HFFc6 (cell line): ENCODE measurements at places on chromosomes 2 and 18. TPM values are rescaled to one million over a fixed set of nuclear protein-coding genes. Genes with fewer than 3 reads are reported as not detected.
A peak's percentile ranks its signal among the peaks of the same experiment; 100 is the strongest.

DNA sequence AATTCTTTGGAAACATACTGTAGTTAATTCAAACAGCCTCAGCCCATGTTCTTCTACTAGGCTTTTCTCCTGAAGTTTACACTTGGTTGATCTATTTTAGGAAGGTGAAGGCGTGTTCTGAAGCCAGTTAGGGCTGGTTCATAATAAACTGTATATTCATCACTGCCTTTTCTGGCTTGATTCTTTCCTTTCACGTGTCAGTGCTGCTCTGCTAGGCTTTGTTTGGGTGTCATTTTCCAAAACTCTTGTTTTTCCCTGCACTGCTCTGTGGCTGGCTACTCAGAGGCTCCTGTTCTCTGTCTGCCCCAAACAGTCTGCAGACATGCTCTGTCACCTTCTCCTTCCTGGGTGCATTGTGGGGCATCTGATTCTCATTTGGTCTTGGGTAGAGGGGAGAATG, 136.1 kb downstream of the PARD3B start:
- H3K27ac ChIP-seq, result peak overlapping the region; percentile 83
- H3K36me3 ChIP-seq, result no peaks in the 10 kb centered on the region
- peak overlapping the region; percentile 61 for H3K4me3 ChIP-seq
- peaks cover 3% of the 10 kb centered on the region; the same call in 1 of the 2 replicates for H3K27me3 ChIP-seq

- H3K4me3 ChIP-seq, result no peak overlapping the region
- no peak for DNase-seq
- no peaks in the 10 kb centered on the region for H3K4me1 ChIP-seq
- H3K36me3 ChIP-seq, result no peaks in the 10 kb centered on the region
- H3K27ac ChIP-seq, result no peak overlapping the region
Observed at GRCh38 chr2:121144111-121144510, 140.9 kb downstream of the TFCP2L1 start.

DNA sequence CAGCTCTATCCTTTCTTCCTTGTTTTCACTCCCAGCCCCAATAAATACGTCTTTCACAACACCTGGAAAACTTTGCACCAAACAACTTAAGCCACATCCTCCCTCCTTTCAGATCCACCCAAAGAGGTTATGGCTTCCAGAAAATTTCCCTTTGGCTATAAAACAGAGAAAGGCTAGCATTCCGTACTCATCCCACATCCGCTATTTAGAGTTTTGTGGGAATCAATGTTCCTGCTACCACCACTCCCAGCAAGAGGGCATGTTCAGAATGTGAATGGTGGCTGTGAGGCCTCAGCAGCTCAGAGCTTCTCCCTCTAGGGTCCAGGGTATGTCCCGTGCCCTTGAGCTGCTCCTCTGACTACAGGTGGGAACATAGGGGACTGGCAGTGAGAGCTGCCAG, 214.6 kb downstream of the NCK2 start:
- peaks cover 5% of the 10 kb centered on the region; the same call in 1 of the 2 replicates for H3K4me1 ChIP-seq
- H3K36me3 ChIP-seq, result no peaks in the 10 kb centered on the region
- H3K27me3 ChIP-seq, result peaks cover 39% of the 10 kb centered on the region
- H3K27ac ChIP-seq, result no peak overlapping the region

GRCh38 chr2:51213826-51214225, 181.9 kb upstream of the NRXN1 start:
- H3K4me1 ChIP-seq, result no peaks in the 10 kb centered on the region
- H3K4me3 ChIP-seq, result no peak overlapping the region
- no peak for DNase-seq

- peak overlapping the region; percentile 92 for H3K27ac ChIP-seq
- H3K36me3 ChIP-seq, result peaks cover 10% of the 10 kb centered on the region; the same call in 1 of the 2 replicates
- no peak for DNase-seq
- peak overlapping the region; percentile 97 for H3K4me3 ChIP-seq
Observed at GRCh38 chr18:11906926-11907874, 917 bp downstream of the MPPE1 start.

DNA sequence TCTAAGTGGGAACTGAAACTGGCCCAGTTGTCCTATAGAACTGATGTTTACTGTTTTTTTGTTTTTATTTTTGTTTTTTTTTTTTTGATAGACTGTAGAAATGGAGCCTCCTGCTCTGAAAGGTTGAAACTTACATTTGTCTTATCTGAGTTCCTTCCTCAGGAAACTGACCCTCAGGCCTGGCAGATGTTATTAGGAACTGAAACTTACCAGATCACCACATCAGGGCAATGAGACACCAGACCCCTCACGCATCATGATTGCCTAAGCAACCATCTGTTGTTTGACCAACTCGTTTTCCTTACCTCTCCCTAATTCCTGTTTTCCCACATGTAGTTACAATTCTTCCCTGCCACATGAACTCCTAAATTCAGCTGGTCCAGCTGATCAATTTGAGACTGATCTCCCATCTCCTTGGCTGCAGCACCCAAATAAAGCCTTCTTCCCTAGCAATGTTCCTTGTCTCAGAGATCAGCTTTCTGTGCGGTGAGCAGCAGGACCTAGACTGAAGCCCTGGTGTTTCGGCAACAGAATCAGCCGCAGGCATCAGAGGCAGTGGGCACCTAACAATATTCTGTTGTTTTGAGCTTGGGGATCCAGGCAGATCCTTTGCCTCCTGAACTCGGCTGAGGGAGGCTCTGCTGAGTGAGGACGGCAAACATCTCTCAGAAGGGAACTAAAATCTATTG, 96.8 kb downstream of the MSH2 start:
- no peak overlapping the region for H3K27ac ChIP-seq
- DNase-seq, result no peak
- peaks cover 18% of the 10 kb centered on the region for H3K4me1 ChIP-seq
- H3K36me3 ChIP-seq, result peaks cover 17% of the 10 kb centered on the region
- no peak overlapping the region for H3K4me3 ChIP-seq

GRCh38 chr2:216059233-216059834, 22.3 kb downstream of the PECR start:
- no peaks in the 10 kb centered on the region for H3K36me3 ChIP-seq
- no peak for DNase-seq
- H3K4me1 ChIP-seq, result peaks cover 28% of the 10 kb centered on the region

- no peaks in the 10 kb centered on the region for H3K27me3 ChIP-seq
- no peak overlapping the region for H3K4me3 ChIP-seq
- H3K4me1 ChIP-seq, result peaks cover 21% of the 10 kb centered on the region
Observed at GRCh38 chr2:72538486-72538885, 287.3 kb downstream of the EXOC6B start.

- H3K27ac ChIP-seq, result no peak overlapping the region
- no peak for DNase-seq
- H3K36me3 ChIP-seq, result 0 out of 2 replicates have a peak, but pooled peaks cover 4% of the 10 kb centered on the region
Observed at GRCh38 chr2:3260959-3261358, 116.7 kb downstream of the EIPR1 start.

GRCh38 chr2:225457482-225457881, 58.0 kb downstream of the NYAP2 start:
- H3K4me1 ChIP-seq, result no peaks in the 10 kb centered on the region
- H3K27me3 ChIP-seq, result peaks cover 4% of the 10 kb centered on the region; the same call in 1 of the 2 replicates
- H3K4me3 ChIP-seq, result no peak overlapping the region
- H3K27ac ChIP-seq, result no peak overlapping the region
- no peaks in the 10 kb centered on the region for H3K36me3 ChIP-seq

DNA sequence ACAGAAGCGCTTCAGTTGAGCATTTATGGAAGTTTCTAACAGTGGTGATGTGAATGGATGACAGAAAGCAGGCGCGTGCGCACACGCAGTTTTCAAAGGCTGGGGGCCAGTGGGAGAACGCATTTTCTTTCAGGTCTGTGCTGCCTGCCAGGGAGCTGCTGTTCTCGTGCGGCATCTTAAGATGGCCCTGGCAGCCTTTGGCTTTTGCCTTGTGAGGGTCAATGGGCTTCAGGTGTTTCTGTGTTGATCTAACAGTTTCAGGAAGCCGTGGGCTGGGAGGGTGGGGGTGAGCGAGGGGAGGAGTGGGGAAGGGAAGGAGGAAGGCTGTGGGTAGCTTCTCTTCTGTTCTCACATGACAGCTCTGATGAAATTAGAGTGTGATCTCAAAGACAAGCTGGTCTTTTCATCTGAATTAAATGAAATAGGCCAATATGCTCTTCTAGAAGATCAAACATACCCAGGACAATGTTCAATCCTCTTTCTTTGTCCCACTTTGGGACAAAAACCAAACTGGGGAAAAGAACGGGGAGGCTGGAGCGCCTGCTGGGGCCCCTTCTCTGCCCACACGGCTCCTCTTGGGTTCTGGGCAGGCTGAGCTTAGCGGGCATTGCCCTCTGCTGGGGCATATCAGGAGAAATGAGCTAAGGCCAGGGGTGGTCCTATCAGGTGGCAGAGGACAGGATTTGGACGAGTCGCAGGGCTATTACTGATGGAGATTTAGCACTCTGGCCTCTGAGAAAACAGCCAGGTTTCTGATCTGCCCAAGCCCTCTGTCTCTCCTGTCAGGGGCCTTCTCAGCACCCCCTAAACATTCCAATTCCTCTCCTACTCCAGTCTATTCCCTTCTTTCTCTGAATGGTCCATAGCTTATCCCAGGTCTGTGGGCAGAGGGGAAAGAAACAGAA, 126.2 kb upstream of the LGALSL start:
- no peak overlapping the region for H3K4me3 ChIP-seq
- H3K4me1 ChIP-seq, result peaks cover 19% of the 10 kb centered on the region
- no peaks in the 10 kb centered on the region for H3K36me3 ChIP-seq
- H3K27me3 ChIP-seq, result peaks cover 16% of the 10 kb centered on the region
- DNase-seq, result no peak

GRCh38 chr18:78884502-78884901, 95.1 kb upstream of the SALL3 start:
- H3K27me3 ChIP-seq, result no peaks in the 10 kb centered on the region; the same call in none of the 2 replicates
- no peaks in the 10 kb centered on the region for H3K4me1 ChIP-seq
- H3K27ac ChIP-seq, result no peak overlapping the region
- H3K36me3 ChIP-seq, result peaks cover 12% of the 10 kb centered on the region; the same call in 1 of the 2 replicates
- H3K4me3 ChIP-seq, result no peak overlapping the region

GRCh38 chr2:62443886-62444285, 62.1 kb downstream of the TMEM17 start:
- DNase-seq, result no peak
- no peak overlapping the region for H3K27ac ChIP-seq
- H3K27me3 ChIP-seq, result peaks cover 15% of the 10 kb centered on the region
- no peaks in the 10 kb centered on the region for H3K36me3 ChIP-seq
- peaks cover 6% of the 10 kb centered on the region for H3K4me1 ChIP-seq

GRCh38 chr18:59271606-59272220, 1.5 kb downstream of the RAX start:
- H3K27me3 ChIP-seq, result peaks cover 71% of the 10 kb centered on the region
- H3K36me3 ChIP-seq, result no peaks in the 10 kb centered on the region
- H3K27ac ChIP-seq, result no peak overlapping the region
- no peak for DNase-seq

DNA sequence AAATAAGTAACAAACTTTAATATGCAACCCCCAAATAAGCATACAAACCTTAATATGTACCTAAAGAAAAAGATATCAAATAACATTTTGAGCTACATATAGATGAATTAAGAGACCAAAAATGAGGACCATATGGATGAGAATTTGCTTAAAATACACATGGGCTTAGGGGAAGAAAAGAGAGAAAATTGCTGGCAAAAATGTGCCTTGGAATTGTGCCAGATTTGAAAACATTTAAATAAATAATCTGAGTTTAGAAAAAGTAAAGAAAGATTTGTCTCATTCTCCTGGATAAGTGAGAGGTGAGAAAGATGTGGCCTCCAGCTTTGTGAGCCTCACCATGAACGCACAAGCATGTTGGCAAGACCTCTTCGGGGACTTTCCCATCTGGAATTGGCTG, 372.6 kb downstream of the SOX11 start:
- no peak for DNase-seq
- no peaks in the 10 kb centered on the region for H3K4me1 ChIP-seq
- H3K27me3 ChIP-seq, result no peaks in the 10 kb centered on the region
- no peak overlapping the region for H3K27ac ChIP-seq

DNA sequence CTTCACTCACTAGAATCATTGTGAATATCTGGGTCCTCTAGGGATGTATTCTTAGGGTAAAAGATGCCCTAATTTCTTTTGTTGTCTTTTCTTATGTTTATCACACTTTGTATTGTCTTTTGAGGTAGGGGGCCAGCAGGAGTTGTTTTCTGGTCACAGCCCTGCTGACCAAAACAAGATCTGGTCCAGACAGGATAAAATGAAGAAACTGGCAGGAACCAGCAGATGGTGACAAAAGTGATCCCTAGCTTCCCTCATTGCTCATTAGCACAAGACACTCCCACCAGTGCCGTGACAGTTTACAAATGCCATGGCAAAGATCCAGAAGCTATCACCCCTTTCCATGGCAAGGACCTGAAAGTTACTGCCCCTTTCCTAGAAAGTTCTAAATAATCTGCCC, 81.7 kb upstream of the CCDC85A start:
- no peak overlapping the region for H3K27ac ChIP-seq
- no peak for DNase-seq
- peaks cover 19% of the 10 kb centered on the region for H3K27me3 ChIP-seq
- H3K36me3 ChIP-seq, result no peaks in the 10 kb centered on the region; the same call in 1 of the 2 replicates
- no peak overlapping the region for H3K4me3 ChIP-seq

GRCh38 chr2:112031473-112032223, 23.4 kb upstream of the TMEM87B start:
- DNase-seq, result no peak
- H3K27me3 ChIP-seq, result peaks cover 22% of the 10 kb centered on the region
- no peaks in the 10 kb centered on the region for H3K36me3 ChIP-seq
- peaks cover 16% of the 10 kb centered on the region for H3K4me1 ChIP-seq
- no peak overlapping the region; the same call in 1 of the 2 replicates for H3K4me3 ChIP-seq

- H3K36me3 ChIP-seq, result no peaks in the 10 kb centered on the region
- no peak overlapping the region for H3K4me3 ChIP-seq
- no peaks in the 10 kb centered on the region for H3K27me3 ChIP-seq
Observed at GRCh38 chr2:195782156-195782555, 125.1 kb downstream of the SLC39A10 start.

GRCh38 chr2:183070942-183071844, 7.4 kb upstream of the DUSP19 start:
- H3K27me3 ChIP-seq, result peaks cover 10% of the 10 kb centered on the region
- H3K27ac ChIP-seq, result no peak overlapping the region
- H3K4me1 ChIP-seq, result no peaks in the 10 kb centered on the region

- peaks cover 7% of the 10 kb centered on the region for H3K27me3 ChIP-seq
- DNase-seq, result peak; percentile 68
- H3K4me1 ChIP-seq, result no peaks in the 10 kb centered on the region
- H3K27ac ChIP-seq, result no peak overlapping the region
- no peak overlapping the region for H3K4me3 ChIP-seq
- H3K36me3 ChIP-seq, result no peaks in the 10 kb centered on the region
Observed at GRCh38 chr2:200703127-200703925, 108.4 kb upstream of the BZW1 start.

Gene MFSD2B
- total RNA-seq, result 0.21 to 0.37 TPM (median 0.24 TPM) in 3 replicates

Gene PRKAG3
- not detected in 3 replicates for total RNA-seq

Gene TYW5
- 4.4 to 5.2 TPM (median 4.7 TPM) in 3 replicates for total RNA-seq

Gene CD302
- 2.6 to 5.6 TPM (median 2.7 TPM) in 3 replicates for total RNA-seq

Gene PRLH
- not detected in 2 replicates for total RNA-seq

Gene HOXD8
- total RNA-seq, result 3.6 to 5.6 TPM (median 4.5 TPM) in 3 replicates

Gene XIRP2
- total RNA-seq, result not detected in 3 replicates

Gene TET3
- 3.2 to 3.6 TPM (median 3.3 TPM) in 3 replicates for total RNA-seq

Gene TNS1
- 113 and 131 TPM in 2 replicates for total RNA-seq

Gene CRACDL
- not detected in 2 replicates for total RNA-seq

Gene PROM2
- 0.21 to 0.33 TPM (median 0.23 TPM) in 3 replicates for total RNA-seq

Gene GPR75
- total RNA-seq, result 0.92 to 1.5 TPM (median 1.5 TPM) in 3 replicates

Gene ST8SIA5
- not detected in 2 replicates for total RNA-seq

Gene RTKN
- total RNA-seq, result 13.7 to 15.0 TPM (median 14.8 TPM) in 3 replicates

Gene TMEM198
- total RNA-seq, result 2.1 and 2.8 TPM in 2 replicates

Gene HRH4
- total RNA-seq, result not detected in 2 replicates

Gene MERTK
- not detected in 3 replicates for total RNA-seq
